ENCODE measurements at places on chromosomes 4 and X.

DNA sequence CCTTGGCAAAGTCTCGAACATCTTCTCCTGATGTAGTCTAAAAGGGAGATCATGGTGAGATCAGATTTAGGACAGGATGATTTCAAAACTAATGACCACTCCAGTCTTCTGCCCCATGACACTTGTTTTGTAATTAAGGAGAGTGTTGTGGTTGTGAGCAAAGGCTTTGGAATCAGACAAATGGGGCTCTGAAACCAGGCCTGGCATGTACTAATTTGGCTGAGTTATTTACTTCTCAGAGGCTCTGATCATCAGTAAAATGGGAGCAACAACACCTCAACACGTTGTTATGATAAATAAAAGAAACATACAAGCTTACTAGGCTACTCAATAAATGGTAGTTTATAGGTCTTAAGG is 106.9 kb upstream of the FTHL17 start:
- no peak for DNase-seq

GRCh38 chr4:67935888-67936287 is 27.4 kb downstream of the TMPRSS11A start:
- no peak for DNase-seq

DNA sequence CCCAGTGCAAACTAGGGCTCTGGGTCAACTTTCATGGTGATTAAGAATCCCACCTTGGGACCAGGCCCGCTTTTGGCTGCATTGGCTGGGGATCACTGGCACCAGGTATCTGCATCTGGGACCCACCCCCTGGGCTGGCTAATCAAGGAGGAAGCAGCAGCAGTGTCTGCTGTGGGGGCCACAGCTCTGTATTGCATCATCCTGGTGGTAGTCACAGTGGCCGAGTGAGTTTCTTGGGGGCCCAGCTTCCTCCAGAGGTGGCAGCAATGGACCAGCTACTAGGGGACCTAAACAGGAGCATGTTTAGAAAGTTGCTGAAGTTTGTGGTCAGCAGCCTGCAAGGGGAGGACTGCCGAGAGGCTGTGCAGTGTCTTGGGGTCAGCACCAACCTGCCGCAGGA is 15.7 kb downstream of the LNX1 start:
- no peak for DNase-seq

- no peak for DNase-seq
Observed at GRCh38 chr4:158995040-158995439, 107.8 kb upstream of the RAPGEF2 start.

DNA sequence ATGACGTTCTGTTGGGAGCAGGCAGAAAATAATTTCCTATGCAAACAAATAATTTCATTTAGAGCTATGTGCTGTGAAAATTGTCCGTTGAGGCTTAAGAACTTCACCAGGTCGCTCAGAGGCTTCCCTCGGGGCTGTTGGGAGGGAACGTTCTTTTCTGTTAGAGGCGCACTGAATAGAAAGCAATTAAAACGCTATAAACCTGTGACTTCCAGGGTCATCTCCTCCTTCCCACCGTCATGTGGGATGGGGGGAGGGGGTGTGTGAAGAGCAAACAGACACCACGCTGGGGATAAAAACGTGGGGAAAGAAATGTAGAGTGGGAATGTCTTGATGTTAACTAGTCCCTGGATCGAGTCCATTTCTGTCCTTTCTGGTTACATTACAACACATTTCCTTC is 35.2 kb upstream of the ZNF518B start:
- DNase-seq = no peak

Data from central memory CD4-positive, alpha-beta T cell (primary cell).